Cortex of kidney (tissue), 1 donor: ENCODE measurements at places on chromosomes 6 and 20.

- DNase-seq, result no peak
Observed at GRCh38 chr6:45420083-45420908, 42.6 kb upstream of the SUPT3H start.

GRCh38 chr20:58239216-58239615 lies 10.8 kb upstream of the ANKRD60 start:
- no peak for DNase-seq

- DNase-seq, result no peak
Observed at GRCh38 chr6:156379392-156380289, 397.5 kb upstream of the ARID1B start.

- no peak for DNase-seq
Observed at GRCh38 chr20:40471261-40471629, 217.8 kb downstream of the MAFB start.

DNA sequence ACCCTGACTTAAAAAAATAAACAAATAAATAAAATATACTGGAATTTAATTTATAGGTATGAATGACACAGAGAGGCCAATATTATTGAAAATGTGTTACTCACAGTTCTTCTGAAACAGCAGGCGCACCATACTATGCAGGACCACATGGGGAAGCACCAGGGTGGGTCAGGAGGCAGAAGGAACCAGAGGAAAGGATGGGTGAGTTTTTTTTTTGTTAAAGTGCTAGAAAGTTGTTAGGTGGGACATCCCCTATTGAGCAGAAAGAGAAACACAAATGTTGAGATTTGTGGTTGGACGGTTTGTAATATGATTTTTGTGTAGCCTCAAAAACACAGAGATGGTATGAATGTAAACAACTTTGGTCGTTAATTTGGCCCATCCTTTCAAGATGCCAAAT lies 26.0 kb downstream of the PTPRA start:
- no peak for DNase-seq

- no peak for DNase-seq
Observed at GRCh38 chr6:125154118-125154760, 666 bp downstream of the TPD52L1 start.

DNA sequence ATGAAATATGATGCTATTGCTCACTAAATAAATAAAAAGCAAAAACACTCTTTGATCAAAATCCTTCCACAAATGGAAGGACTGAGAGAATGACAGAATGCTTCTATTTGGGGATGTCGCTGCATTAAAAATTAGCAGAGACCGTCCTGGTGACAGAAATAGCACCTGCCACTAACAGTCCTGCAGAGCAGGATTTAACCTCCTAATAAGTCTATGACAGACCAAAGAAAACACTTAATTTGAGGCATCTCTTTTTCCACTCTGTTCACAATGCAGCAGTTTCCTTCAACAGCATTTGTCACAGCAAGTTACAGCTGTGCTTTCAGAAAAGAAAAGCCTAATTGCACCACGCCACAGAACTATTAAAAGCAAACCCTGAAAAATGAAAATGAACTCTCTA lies 140.6 kb upstream of the BEND6 start:
- DNase-seq, result no peak

DNA sequence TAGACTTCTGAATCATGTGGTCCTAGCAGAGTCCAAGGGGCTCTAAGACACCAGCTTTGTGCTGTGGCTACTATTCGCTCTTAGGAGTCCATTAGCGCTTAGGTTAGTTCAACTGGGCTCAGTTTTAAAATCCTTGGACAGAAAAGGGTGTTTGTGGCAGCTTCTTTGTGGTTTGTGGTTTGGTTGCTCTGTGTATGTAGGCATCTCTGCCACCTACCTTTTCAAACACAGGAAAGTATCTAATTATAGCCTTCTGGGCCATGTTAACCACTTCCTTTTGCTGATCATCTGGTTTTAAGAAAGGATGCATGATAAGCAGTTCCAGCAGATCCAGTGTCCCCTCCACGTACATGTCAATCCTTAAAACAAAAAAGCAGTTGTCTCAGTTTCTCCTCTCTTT lies 10.8 kb downstream of the GSTA4 start:
- no peak for DNase-seq

GRCh38 chr6:107665382-107665781 lies 158.7 kb downstream of the SCML4 start:
- no peak for DNase-seq
